Stimulated activated CD4-positive, alpha-beta T cell treated with anti-CD3 and anti-CD28 coated beads, Interleukin-1b, Interleukin-23, amount 100 ng/mL, for 1 hour (primary cell): ENCODE measurements at places on chromosomes 5 and 9.

- no peak for DNase-seq
These were observed 5.0 kb downstream of the SNAPC4 start for GRCh38 chr9:136395020-136395340.

DNA sequence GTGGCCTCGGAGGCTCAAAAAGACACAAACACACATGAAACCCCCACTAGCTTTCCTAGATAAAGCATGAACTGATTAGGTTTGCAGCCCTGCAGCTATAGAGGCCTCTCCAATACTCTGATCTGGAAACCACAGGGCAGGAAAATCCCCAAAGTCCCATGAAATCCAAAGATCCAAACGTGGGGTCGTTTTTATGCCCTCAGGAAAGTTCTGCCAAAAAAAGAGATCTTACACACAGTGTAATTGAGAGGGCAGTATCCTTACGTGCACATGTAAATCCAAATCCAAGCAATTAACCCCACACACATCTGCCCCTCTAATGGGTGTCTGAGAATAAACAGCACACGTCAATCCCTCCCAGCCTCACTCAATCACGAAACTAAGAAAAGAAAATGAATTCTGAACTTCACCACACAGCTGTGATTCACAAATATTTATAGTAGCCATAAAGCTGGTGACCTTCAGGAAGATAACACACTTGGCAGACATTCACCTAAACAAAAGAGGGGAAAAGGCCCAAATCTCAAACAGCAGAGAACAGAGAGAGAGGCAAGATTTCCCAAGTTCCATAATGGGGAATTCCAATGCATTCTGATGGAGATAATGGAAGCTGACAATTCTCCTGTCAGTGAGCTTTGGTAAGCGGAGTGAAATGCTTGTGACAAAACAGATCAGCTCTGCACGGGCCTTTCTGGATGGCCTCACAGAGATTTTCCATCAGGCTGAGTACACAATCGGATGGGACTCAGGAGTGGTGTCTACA, 114.2 kb downstream of the SEMA5A start:
- no peak for DNase-seq

GRCh38 chr5:81290146-81290545, 11.2 kb upstream of the ZCCHC9 start:
- DNase-seq = no peak

DNA sequence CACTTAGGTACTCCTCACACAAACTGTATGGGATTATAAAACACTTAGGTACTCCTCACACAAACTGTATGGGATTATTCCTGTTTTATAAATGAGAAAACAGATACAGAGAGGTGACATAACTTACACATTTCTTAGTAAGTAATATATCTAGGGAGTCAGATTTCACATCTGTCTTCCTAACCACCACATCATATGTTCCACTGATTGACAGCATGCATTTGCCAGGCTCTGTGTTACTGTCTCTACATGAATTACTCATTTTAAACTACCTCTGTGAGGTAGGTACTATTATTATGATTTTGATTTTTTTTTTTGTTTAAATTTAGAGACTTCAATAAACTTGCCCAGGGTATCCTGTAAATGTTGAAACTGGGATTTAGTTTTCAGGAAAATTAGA, 232.7 kb downstream of the CCDC171 start:
- no peak for DNase-seq

DNA sequence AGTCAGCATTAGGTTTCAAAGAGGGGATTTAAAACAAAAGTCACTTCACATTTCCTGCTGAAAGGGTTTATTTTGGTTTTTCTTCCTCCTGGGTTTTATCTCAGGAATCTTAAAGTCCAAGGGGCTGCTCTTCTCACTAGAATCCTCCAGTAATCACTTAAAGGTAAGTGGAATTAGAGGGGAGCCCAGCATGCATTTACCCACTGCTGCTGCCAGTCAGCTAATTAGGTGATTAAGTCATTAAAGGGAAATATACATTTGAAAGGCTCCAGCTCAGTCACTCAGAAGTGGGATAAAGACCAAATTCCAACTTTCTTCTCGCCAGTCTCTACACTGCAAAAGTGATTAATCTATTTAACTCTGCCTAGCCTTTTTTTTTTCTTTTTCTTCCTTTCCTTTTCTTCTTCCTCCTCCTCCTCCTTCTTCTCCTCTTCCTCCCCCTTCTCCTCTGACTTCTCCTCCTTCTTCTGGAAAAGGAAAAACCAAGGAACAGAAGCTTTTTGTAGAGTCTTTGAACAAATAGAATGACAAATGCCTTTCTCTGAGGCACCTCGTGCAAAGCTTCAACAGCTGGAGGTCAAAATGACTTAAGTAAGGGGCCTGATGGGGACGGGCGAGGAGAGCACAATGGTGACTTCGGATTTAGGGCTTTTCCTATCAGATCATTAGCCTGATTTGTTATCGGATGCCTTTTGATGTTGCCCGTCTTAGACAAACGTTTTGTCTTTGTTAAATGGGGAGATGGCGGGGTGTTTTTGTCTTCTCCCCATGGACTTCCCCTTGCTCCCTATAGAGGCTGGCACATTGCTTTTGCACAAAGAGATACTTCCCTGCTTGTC, 617.6 kb downstream of the IRX1 start:
- no peak for DNase-seq

GRCh38 chr9:72278959-72279358, 86.0 kb downstream of the ZFAND5 start:
- DNase-seq = no peak

GRCh38 chr9:107363516-107364152, 80.6 kb downstream of the RAD23B start:
- DNase-seq = no peak

DNA sequence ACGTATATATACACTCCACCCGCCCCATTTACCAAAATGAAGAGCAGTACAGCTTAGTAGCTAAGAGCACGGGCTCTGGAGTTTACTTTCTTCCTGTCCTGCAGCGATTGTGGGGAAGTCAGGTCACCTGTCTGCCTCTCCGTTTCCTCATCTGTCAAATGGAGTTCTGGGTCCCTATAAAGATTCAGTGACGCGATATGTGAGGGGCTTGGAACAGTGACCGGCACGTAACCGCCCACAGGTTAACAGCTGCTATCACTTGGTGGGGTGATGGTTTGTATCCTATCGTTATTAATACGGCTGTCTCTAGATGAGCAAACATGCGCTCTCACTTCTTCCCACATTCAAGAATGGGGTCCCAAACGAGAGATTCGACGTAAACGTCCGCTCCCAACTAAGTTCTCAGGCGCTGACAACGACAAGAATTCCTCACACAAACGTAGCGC, 426 bp downstream of the FAM114A2 start:
- peak; percentile 10 for DNase-seq
